SHP77 (cell line): ENCODE measurements at places on chromosomes 4 and X.

DNA sequence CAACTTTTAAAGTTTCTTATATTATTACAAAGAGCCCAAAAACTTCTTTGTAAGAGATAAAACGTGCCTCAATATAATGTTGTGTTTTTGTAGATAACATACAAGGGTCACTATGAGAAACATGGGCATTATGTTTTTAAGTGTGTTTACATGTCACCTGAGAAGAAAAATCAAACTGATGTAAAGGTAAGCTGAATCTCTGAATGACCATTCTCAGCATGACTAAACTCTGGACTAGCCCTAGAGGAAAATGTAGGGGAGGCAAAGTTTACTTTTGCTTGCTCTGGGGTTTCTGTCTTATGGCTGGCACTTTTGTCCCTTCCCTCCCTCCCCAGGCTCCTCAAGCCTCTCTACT, 6.8 kb downstream of the MEPE start:
- DNase-seq: no peak

DNA sequence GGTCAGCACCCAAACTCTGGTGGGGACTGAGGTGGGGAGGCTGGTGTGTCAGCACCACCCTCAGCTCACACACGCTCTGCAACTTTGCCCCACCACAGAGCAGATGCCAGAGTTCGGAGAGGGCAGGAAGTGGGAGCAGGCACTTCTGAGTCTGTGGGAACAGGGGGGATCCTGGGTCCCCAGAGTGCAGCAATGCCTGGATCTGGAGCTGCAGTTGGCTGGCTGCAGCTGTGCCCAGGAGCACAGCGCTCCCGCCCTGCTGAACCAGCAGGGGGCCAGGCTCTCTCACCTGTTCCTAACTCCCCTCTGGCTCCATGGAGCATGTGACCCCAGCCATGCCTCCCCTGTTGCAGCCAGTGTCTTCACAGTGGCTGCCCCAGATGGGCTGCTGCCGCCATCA, 252.4 kb downstream of the SPOCK3 start:
- DNase-seq: no peak

DNA sequence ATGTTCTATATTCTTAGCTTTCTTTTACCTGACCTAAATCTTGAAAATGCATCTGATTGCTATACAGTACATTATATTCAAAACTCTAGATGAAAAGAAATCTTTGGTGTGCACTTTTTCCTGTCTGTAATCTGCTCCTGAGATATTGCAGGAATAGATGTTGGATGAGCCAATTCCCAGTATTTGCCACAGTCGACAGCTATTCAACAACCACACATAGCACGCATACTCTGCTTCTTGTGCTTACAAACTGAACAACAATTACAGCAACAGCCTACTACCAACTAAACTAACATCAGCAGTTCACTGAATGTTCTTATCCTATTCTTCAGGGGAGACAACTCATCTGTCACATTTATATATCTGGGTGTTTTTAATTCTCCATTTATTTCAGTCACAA, 573.9 kb upstream of the GRID2 start:
- no peak for DNase-seq

DNA sequence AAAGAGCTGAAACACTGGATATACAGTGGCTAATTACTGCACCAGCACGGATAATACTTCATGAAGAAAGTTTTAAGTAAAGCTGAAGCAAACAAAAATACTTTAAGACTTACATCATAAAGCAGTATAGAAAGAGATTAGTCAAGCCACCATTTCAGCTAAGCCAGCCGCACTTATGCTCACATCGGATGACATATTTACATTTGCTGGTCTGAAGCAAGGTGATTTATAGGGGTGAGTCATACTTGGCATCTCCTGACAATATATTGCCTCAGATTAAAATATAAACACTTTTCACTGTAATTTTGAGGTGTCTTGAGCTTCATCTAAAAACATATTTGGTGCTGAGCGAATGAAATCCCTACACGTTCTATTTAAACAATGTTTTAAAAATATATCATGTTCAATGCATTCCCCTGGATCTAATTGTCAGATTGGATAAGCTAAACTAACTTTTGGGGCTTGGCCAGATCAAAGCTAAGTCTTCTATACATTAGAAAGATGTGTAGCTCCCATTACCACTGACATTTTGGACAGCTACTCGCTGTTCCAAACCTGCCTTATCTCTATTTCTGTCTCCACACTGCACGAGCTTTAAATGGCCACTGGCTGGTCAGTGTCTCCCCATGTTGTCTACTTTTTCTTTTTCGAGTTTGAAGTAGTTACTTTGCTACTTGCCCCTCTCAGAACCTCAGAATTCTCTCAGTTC, 103.2 kb downstream of the VCX2 start:
- DNase-seq: peak; percentile 25

- DNase-seq: no peak
Measured at GRCh38 chr4:139461022-139461628, 7.2 kb downstream of the RAB33B start.

DNA sequence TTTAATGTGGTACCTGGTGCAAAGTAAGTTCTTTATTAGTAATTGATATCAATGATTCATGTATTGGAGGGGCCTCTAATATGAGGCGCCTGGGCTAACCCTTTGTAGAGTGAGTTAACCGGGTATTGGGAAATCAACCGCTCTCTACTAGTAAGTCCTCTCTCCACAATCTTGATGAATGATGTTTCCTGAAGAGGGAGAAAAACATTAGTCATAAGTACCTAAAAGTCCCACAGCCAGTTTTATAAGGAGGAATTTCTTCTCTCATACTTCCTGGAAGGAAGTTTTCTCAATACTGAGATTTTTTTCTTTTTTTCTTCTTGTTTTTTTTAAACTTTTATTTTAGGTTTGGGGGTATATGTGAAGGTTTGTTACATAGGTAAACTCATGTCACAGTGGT, 62.3 kb downstream of the AGTR2 start:
- no peak for DNase-seq

- DNase-seq: no peak
Measured at GRCh38 chr4:73751166-73751565, 10.8 kb downstream of the CXCL8 start.

DNA sequence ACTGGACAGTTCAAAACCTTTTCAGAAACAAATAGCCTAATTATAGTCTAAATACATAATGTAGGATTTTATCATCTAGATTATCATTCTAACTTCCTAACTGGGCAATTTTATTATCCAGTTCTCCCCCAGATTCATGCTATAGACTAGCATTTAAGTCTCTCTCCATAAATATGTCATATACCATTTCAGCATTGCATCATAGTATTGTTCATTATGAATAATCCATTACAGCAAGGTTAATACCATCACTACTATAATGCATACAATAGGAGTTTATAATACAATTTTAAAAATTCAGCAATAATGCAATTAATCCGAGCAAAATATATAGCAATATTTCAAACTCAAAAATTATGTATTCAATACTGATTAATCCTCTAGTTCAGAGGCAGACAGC, 77.4 kb downstream of the PDGFC start:
- no peak for DNase-seq

DNA sequence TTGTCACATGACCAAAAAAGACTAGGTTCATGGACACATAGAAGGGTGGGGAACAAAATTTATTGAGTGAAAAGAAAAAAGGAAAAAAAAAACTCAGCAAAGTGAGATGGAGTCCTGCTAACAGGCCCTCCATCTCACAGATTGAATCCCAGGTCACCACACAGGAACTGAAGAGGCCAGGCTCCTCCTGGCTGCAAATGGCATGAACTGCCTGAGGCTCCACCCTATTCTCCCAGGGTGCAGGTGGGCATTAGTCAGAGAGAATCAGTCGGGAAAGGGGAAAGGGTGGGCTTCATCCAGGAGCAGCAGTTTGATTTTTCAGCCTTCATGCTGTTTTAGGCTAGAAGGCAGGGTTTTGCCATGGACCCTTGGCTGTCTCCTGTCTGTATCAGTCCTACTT, 128.5 kb upstream of the GRID2 start:
- DNase-seq: no peak

DNA sequence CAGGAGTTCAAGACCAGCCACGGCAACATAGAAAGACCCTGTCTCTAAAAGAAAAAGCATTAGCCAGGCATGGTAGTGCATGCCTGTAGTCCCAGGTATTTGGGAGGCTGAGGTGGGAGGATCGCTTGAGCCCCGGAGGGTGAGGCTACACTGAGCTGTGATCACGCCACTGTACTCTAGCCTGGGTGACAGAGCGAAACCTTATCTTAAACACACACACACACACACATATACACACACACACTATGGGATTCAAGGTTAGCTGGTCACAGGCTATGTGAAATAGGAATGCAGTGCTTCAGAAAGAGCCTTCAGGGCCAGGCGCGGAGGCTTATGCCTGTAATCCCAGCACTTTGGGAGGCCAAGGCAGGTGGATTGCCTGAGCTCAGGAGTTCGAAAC, 23.5 kb downstream of the NLGN3 start:
- no peak for DNase-seq

- no peak for DNase-seq
Measured at GRCh38 chr4:113053883-113054282, 4.4 kb downstream of the ANK2 start.

DNA sequence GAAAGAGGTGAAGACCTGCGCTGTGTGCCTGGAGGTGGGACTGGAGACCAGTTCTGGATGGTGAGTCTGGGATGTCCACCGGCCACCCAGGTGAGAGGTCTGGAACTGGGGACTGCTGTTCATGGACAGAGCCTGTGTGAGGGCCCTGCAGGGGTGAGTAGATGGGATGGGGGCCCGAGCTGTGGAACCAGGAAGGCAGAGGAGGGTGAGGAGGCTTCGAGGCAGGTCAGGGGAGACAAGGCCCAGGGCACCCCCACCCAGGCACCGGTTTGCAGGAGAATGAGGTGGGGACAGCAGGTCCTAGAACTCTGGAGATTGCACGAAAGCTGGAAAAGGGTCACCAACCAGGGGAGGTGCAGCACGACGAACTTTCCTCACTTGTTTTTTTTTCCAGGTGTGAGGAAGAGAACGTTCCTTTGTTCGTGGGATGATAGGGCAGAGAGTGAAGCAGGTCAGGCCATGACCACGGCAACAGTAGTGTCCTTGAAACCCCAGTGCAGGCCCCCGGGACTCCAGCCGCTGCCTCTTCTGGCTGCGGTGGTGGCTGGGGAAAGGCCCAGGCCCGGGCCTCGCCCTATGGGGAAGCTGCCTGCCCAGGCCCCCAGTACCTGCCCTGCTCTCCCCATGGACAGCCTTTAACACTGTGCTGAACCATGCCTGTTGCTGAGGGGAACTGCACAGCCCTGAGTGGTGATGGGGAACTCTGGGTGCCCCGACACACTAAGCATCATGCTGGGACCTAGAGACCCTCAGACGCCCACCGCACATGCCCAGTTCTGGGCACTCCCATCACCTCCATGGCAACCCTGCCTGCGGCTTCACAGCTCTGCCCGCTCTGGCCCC, 22.9 kb downstream of the TNIP2 start:
- DNase-seq: no peak

- no peak for DNase-seq
Measured at GRCh38 chr4:108172753-108173598, 4.2 kb upstream of the LEF1 start.

DNA sequence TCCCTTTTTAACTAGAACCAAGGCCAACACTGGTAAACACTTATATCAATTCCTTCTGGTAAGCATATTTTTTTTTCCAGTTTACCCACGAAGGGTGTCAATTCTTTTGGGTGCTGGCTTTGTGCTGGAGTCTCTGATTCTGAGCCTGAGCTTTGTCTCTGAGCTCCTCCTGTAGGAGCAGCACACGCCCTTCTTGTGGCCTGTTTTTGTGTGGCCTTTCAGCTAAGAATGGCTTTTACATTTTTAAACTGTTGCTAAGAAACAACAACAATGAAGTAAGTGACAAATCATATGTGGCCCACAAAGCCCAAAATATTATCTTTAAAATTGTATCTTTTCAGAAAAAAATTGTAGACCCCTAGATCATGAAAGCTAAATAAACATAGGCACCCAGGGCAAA, 98.0 kb upstream of the TBC1D9 start:
- no peak for DNase-seq

DNA sequence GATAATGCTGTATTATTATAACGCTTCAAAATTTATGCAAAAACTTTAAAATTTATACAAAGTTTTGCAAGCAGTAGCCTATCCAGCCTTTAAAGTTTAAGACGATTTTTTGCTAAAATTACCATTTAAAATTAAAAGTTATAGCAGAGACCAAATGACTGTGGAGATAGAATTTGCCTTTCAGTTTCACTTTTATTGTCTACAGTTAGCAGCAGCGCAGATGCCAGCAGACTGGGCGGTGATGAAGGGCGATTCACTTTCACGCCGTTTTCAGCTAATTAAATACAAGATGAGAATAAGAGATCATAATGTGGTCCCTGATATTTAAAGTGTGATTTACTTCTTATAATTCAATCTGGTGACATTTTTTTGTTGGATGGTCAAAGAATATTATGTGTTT, 1381.5 kb upstream of the ADGRL3 start:
- peak; percentile 31 for DNase-seq

- DNase-seq: peak; percentile 1
Measured at GRCh38 chrX:71998836-71999509, 88.3 kb downstream of the NHSL2 start.

GRCh38 chr4:7831330-7831729, 108.3 kb downstream of the AFAP1 start:
- no peak for DNase-seq

GRCh38 chr4:70902577-70903290, 565 bp downstream of the MOB1B start:
- no peak for DNase-seq

- no peak for DNase-seq
Measured at GRCh38 chrX:154138857-154139256, 5.2 kb upstream of the OPN1LW start.

GRCh38 chr4:153151535-153152455, 52.4 kb upstream of the TRIM2 start:
- peak; percentile 58 for DNase-seq

DNA sequence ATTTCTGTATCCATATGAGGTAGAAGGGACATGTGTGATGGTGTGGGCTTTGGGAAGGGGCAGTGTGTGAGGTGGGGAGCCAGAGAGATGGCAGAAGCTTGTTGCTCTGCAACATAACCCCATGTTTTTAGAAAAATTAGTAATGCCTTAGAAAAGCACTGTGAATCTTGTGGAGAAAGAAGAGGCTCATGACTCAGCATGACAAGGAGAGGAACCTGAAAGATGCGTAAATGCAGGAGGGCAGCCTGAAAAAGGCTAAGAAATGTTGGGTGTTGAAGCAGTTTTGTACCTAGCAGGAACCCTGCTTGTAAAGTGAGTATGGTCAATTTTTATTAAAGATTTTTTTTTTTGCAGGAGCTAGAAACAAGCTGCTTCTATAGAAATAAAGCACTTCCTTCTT, 59.8 kb downstream of the ARSJ start:
- no peak for DNase-seq

DNA sequence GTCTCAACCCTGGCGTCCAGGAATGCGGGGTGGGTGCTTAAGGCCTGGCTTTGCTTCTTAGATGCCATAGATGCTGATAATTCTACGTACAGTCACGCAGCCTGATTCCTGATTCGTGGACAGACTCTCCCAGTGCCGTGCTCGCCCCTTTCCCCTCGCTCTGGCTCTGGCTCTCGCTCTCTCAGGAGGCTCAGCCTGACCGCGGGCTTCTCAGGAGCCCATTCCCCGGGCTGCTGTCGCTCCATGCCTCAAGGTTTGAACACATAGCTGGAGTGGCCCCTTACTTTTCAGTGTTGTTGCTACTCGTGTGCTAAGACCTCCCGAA, 59.2 kb upstream of the ZC4H2 start:
- DNase-seq: no peak
